Epithelial cell of proximal tubule (primary cell): ENCODE measurements at places on chromosomes 13 and 19.

DNA sequence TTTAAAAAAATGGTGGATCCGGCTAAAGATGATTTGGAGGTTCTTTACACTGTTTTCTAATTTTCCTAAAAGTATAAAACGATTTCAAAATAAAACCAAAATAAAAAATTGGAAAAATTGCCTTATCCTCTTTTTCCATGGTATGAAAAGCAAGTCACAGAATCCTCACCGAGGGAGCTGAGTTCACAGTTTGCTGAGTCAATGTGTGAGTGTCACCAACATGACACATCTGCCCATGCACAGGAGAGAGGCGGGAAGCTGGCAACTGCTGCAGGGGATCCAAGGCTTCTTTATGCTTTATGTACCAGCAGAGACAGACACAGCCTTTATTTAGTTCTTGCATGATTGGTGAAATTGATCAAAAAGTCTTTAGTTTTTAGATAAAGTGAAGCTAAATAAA is 157.8 kb downstream of the TNFSF13B start:
- DNase-seq = no peak

DNA sequence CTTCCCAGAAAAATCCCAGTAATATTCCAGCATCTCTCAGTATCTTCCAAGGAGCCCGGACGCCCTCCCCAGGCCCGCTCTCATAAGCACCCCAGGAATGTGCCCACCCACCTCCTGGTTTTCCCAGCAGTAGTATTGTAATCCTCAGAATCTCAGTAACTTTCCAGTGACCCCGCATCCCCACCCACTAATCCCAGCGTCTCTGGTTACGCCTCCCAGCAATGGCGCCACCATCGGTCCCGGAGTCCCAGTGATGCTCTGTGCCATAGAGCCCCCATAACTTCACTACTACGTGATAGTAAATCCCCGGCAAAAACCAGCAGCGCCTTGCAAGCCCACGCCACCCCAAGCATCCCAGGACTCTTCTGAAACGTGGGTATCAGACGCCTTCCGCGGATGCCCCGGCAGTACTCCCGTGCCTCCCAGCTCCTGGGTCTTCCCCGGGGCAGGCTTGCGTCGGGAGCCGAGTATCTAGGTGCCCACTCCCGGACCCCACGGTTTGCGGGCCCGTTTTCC is 928 bp upstream of the PNPLA6 start:
- DNase-seq = no peak

DNA sequence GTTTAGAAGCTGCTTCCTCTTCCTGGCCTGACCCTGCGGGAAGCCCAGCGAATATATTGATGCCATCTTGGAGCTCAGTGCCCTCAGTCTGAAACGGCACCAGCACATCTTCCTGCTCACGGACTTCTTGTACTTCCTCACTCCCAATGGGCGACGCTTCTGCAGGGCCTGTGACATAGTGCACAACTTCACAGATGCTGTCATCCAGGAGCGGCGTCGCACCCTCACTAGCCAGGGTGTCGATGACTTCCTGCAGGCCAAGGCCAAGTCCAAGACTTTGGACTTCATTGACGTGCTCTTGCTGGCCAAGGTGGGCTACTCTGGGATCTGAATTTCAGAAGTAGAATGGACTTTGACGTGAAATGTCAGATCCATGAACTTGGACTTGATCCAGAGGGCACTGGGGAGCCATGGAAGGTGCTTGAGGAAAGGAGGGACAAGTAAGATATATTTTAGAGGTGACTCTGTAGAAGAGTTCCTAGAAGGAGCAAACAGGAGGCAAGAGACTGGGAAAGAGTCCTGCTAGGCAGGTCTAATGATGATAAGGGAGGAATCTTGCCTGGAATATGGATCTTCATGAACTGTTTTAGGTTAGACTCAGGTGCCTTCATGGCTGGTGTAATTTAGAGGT is 38.4 kb upstream of the CYP4F8 start:
- no peak for DNase-seq

DNA sequence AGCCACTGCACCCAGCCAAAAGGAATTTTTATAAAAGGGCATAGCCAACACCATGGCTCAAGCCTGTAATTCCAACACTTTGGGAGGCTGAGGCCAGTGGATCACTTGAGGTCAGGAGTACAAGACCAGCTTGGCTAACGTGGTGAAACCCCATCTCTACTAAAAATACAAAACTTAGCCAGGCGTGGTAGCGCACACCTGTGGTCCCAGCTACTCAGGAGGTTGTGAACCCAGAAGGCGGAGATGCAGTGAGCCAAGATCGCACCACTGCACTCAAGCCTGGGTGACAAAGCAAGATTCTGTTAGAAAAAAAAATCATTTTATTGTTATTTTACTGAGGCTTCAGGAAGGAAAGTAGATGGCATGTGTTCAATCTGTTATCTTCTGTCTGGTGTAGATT is 31.3 kb upstream of the FOXO1 start:
- DNase-seq = no peak

- DNase-seq = no peak
Measured at GRCh38 chr19:14168993-14169392, 32.6 kb upstream of the ASF1B start.

DNA sequence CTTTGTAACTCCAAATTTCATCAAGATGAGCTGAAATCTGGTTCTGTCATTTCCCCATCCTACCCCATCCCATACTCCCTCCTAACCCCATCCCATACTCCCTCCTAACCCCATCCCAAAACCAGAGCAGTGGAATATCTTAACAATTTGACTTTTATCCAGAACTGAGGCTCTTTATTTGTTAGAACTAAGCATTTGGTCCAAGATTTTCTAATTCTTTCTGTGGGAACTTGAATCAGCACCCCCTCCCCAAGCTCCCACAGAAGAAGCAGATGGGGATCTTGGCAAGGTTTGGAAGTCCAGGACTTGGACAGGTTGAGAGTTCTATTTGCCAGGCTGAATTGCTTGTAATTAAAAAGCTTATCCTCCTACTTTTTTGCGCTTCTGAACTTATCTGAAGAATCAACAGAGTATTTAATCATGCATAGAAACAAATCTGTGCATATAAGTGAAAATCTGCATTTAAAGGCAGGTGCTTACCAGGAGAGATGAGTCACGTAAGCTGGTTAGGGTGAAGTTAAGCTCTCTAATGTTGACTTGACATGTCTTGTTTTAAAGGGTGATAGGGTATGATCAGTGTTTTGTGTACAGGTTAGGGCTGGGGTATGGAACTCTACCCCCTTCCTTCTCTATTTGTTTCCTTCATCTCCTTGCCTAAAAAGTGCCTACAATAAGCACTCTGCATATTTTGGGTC is 111.1 kb downstream of the COG6 start:
- DNase-seq = no peak

- no peak for DNase-seq
Measured at GRCh38 chr19:11710313-11710712, 28.4 kb downstream of the ZNF823 start.

- DNase-seq = no peak
Measured at GRCh38 chr13:74927823-74928222, 554.1 kb downstream of the TBC1D4 start.

GRCh38 chr19:5156231-5156986 is 184.2 kb downstream of the PTPRS start:
- no peak for DNase-seq
